ENCODE measurements at places on chromosomes 7 and 10.

DNA sequence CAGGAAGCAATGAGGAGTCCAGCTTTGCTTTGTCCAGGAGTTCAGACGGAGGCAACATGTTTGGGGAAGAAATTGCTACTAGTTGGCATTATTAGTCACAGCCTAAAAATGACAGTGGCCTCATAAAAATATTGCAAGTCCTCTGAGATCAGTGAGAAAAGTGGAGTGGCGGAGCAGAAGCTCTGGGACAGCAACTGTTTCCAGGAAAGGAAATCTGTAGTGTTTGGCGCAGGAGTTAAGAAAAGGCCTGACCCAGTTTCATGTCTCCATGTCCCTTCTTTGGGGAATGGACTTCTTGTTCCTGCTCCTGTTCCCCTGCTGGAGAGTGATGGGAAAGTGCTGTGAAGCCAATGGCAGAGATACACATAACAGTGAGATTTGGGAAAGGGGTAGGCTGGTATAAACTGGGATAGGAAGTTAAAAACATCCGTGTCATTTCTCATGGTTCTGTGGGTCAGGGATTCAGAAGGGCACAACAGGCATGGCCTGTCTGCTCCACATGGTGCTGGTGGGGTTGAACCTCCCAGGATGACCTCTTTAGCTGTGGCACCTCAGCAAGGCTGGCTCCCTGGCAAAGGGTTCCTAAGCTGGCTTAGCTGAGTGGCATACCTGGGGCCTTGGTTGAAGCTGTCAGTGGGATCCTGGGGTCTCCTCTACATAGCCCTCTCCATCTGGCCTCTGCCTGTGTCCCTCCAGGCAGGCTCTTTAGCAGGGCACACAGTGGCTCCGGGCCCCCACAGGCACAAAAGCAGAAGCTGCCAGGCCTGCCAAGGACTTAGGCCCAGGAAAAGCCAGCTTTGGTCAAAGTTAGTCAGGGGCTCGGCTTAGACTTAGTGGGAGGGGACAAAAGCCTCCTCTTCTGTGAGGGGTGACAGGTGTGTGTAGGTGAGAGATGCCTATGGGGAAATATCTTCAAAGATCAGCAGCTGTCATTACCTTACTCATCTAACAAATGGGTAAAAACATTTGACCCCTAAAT lies 77.7 kb downstream of the WDFY4 start:
- DNase-seq, result no peak

GRCh38 chr7:134873253-134873652 lies 93.8 kb downstream of the CALD1 start:
- DNase-seq, result no peak

- DNase-seq, result peak; percentile 42
These were observed 70.3 kb upstream of the SHH start for GRCh38 chr7:155882596-155882995.

DNA sequence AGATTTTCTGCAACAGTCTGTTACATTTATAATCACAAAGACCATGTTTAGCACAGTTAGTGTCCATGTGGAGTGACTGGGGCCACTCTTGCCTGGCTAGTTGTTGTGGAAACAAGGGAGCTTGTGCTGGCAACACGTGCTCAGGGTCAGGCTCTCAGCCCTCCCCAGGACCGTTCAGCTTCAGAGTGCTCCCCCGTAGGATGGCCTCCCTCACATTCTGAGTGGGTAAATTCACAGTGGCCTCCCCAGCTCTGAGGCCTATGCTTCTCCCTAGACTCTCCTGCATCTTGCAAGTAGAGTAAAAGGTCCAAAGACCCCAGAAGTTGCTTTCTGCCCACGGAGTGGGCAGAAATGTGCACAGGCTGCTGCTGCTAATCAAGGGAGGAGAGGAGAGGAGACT lies 122.3 kb downstream of the ADCY1 start:
- DNase-seq, result no peak

DNA sequence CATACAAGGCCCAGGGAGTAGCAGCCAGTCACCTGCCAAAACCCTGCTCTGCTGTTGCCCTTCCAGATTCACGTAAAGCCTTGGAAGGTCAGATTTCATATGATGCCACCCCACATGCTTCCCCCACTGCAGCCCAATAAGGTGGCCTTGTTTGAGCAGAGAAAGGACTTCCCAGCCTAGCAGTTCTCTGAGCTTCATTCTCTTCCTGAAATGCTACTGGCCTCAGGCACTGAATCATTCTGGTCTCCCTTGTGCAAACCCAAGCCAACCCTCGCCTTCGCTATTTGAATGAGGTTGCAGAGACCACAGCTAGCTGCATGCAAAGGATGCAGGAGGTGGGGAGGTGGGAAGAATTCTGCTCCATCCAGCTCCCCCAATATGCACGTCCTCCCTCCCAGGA lies 60.3 kb upstream of the PLXNA4 start:
- no peak for DNase-seq

DNA sequence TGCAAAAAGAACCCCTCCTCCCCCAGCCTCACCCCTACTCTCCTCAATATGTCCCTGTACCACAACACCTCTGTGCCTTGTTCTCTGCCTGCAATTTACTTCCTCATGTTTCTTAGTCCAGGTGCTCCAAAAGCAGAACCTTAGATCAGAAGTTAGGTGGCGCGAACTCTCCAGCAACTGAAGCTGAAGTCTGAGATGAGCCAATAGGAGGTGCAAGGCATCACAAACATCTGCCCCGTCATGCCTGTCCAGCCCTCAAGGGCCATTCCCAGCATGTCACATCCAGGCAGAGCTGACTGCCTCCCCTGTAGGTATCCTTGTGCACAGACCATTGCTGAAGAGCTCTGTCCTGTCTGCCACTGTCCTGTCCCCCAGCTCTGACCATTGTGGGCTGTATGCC lies 508.8 kb downstream of the GRID1 start:
- DNase-seq, result no peak

DNA sequence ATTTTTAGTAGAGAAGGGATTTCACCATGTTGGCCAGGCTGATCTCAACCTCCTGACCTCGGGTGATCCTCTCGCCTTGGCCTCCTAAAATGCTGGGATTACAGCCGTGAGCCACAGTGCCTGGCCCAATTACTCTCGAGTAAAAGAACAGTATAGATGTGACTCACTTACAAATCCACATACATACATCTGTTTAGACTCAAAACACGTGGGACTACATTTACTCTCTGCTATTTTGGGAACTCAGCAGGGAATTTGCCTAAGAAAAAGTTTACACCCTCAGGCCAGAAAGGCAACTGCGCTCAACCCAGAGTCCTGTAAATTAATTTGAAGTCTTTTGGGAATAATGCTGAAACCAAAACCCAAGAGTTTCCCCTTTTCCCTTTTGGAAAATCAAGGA lies 289.7 kb downstream of the KLF6 start:
- DNase-seq, result no peak

GRCh38 chr7:124310934-124311390 lies 278.1 kb upstream of the TMEM229A start:
- DNase-seq, result peak; percentile 23

GRCh38 chr7:143299346-143299745 lies 11.2 kb downstream of the CASP2 start:
- DNase-seq, result peak; percentile 71

- peak; percentile 51 for DNase-seq
These were observed at the start of gene MLXIPL for GRCh38 chr7:73623798-73624668. Gene MLXIPL, minus strand, starts transcription at chr7:73624522. Its CDS starts 30 bp downstream, at chr7:73624492.

GRCh38 chr10:99057936-99058690 lies 177.5 kb downstream of the HPSE2 start:
- DNase-seq, result no peak

GRCh38 chr10:14926722-14927416 lies 27.0 kb downstream of the DCLRE1C start:
- DNase-seq, result no peak

DNA sequence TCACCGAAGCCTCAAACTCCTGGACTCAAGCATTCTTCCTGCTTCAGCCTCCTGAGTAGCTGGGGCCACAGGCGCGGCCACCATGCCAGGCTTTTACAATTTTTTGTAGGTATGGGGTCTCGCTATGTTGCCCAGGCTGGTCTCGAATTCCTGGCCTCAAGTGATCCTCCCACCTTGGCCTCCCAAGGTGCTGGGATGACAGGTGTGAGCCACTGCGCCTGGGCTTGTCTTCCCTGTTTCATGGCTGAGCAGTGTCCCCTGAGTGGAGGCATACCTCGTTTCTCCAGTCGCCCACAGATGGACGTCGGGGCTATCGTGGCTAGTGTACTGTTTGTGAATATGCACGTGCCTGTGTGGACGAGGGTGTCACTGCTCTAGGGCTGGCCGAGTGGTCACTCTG lies 11.3 kb downstream of the INPP5A start:
- DNase-seq, result no peak

DNA sequence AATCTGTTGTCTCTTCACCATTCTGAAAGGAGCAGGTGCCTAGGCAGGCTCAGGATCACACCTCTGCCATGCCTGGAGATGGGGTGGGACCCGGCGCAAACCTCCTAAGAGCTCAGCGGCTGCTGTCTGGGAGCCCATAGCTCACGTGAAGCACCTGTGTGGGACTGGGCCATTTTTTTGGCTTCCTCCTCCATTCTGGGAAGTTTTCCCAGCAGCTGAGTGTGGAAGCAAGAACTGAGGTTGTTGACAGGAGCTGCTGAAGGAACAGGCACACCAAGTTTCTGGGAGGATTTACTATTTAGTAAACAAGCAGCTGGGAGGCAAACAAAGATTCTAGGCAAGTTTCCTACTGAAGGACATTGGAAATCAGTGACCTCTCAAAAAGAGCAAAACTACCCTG lies 77.3 kb downstream of the FAM13C start:
- no peak for DNase-seq

DNA sequence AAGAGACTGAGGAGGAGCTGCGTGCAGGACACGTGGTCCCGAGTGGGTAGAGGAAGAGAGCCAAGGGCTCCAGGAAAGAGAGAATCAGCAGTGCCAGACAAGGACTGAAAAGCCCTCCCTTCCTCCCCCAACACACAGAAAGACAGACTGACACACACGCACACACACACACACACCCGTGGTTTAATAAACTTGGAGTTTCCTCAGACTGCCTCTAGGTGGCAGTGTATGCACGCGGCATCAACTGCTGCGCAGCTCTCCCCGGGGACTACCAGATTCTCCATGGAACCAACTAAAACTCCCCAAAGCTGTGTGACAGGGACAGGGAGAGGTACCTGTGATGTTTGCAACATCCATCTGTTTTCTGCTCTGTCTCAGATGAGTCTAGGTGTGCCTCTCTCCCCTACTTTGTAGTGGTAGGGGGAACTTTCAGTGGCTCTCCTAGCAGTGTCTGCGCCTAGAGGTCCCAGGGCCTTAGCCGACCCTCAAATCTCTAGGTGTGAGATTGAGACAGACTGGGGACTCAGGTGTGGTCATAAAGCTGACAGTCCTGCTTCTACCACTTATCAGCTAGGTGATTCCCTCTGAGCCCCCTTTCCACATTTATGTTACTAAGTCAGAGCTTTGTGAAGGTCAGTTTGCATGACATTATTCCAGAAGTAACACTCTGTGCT lies 9.3 kb upstream of the TSPAN14 start:
- peak; percentile 57 for DNase-seq

- peak; percentile 10 for DNase-seq
These were observed 38.6 kb downstream of the MRC1 start for GRCh38 chr10:17847585-17848296.

DNA sequence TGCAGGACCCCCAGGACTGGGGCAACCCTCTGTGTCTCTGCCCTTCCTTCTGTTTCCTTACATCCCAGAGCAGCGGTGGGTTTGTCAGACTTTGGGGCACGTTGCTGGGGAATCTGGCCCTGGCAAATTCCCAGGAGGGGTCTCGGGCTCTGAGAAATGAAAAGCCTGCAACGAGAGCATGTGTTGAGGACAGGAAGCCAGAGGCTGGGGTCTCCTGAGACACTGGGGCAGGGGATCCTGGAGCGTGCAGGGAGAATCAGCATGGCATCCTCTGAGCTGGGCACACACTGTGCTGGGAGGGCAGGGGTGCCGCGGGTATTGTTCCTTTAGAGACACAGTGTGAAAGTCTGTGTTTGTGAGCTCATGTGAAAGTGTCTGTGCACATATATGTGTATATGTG lies 279.9 kb upstream of the PPP2R2D start:
- DNase-seq, result no peak

GRCh38 chr10:5915451-5915850 lies 25.4 kb downstream of the FBH1 start:
- no peak for DNase-seq

DNA sequence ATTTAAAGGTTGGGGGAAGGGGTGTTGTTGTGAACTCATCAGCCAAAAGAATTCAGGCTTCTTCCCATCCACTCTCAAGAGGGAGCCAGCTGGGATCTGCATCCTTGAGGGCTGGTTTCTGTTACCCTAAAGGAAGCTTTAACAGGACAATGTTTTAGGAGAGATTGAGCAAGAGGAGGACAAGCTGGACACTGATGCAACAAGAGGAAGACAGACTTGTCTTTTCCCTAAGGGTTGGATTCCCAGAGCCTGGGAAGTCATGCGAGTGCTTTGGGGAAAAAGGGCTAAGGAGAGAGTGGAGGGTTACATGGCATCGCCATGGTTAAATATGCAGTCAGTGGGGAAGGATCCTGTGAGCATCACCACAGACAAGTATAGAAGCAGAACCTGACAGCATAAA lies 47.6 kb upstream of the PDE1C start:
- no peak for DNase-seq

- no peak for DNase-seq
These were observed 932 bp downstream of the ESYT2 start for GRCh38 chr7:158828133-158829020.

GRCh38 chr10:103986360-103986759 lies 19.4 kb downstream of the SLK start:
- no peak for DNase-seq

DNA sequence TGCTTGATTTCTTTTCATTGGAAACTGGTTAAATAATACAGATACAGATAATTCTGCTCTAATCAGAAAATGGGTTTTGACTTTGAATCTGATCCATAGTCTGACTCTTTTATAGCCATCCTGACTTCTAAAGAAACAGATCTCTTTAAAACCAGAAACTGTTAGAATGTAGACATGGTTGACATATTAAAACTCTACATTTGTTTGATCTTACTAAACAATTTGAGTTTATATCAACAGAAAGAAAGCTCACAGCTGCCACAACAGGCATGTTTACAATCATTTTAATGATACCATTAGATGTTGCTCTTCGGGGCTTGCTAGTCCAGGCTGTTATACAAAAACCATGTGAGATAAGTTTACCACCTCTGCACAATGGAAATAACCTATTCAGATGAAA lies 193.0 kb upstream of the SEMA3A start:
- no peak for DNase-seq

DNA sequence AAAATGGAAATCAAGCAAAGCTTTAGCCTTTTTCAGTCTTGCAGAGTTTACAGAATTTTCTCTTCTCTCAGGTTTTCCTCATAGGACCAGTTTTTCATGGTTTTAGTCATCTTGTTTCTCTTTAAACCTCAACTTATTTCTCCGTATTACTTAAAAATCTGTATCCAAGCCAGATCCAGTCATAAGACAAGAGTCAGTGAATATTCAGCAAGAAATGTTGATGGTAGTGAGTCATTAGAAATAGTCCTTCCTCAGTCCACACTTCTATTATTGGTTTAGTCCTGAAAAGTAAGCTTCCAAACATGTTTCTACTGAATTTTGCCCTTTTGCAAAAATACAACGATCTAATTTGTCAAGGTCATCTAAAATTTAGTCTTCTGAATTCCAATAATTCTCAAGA lies 107.0 kb downstream of the VIM start:
- peak; percentile 84 for DNase-seq

GRCh38 chr7:81883801-81884393 lies 114.0 kb upstream of the HGF start:
- DNase-seq, result no peak
